ENCODE measurements at places on chromosomes 2 and 18. TPM values are rescaled to one million over a fixed set of nuclear protein-coding genes. Genes with fewer than 3 reads are reported as not detected.
A peak's percentile ranks its signal among the peaks of the same experiment; 100 is the strongest.

GRCh38 chr18:75586130-75586889 is 158.8 kb upstream of the SMIM21 start:
- DNase-seq = no peak
- H3K27ac ChIP-seq = no peak overlapping the region
- H3K4me3 ChIP-seq = no peak overlapping the region
- H3K36me3 ChIP-seq = no peaks in the 10 kb centered on the region
- peaks cover 6% of the 10 kb centered on the region for H3K27me3 ChIP-seq

- DNase-seq = peak; percentile 53
- H3K4me1 ChIP-seq = peaks cover 40% of the 10 kb centered on the region
- peaks cover 10% of the 10 kb centered on the region for H3K27me3 ChIP-seq
- H3K27ac ChIP-seq = peak overlapping the region; percentile 98
These were observed 3.9 kb upstream of the ID2 start for GRCh38 chr2:8677646-8678592.

- H3K27ac ChIP-seq = peak overlapping the region; percentile 78
- DNase-seq = peak; percentile 7
- H3K4me3 ChIP-seq = peak overlapping the region; percentile 96
- no peaks in the 10 kb centered on the region for H3K36me3 ChIP-seq
These were observed 963 bp downstream of the INPP1 start for GRCh38 chr2:190344276-190344827.

GRCh38 chr2:136328207-136328795 is 210.4 kb upstream of the CXCR4 start:
- no peak overlapping the region for H3K27ac ChIP-seq
- no peak for DNase-seq
- peaks cover 13% of the 10 kb centered on the region for H3K4me1 ChIP-seq
- no peak overlapping the region for H3K4me3 ChIP-seq

GRCh38 chr2:23502096-23502495 is 117.1 kb downstream of the KLHL29 start:
- H3K27me3 ChIP-seq = no peaks in the 10 kb centered on the region
- H3K36me3 ChIP-seq = no peaks in the 10 kb centered on the region
- DNase-seq = no peak
- H3K4me1 ChIP-seq = peaks cover 19% of the 10 kb centered on the region
- H3K27ac ChIP-seq = no peak overlapping the region

GRCh38 chr2:84639751-84640150 is 123.5 kb downstream of the DNAH6 start:
- H3K27me3 ChIP-seq = peaks cover 34% of the 10 kb centered on the region
- no peak for DNase-seq
- H3K36me3 ChIP-seq = 0 out of 2 replicates have a peak, but pooled peaks cover 4% of the 10 kb centered on the region
- no peak overlapping the region for H3K4me3 ChIP-seq
- peaks cover 8% of the 10 kb centered on the region for H3K4me1 ChIP-seq

- peak overlapping the region; percentile 89 for H3K27ac ChIP-seq
- peaks cover 32% of the 10 kb centered on the region for H3K36me3 ChIP-seq
- peak overlapping the region; percentile 57 for H3K4me3 ChIP-seq
- DNase-seq = no peak
These were observed 52.2 kb downstream of the CDK15 start for GRCh38 chr2:201858281-201859184.

DNA sequence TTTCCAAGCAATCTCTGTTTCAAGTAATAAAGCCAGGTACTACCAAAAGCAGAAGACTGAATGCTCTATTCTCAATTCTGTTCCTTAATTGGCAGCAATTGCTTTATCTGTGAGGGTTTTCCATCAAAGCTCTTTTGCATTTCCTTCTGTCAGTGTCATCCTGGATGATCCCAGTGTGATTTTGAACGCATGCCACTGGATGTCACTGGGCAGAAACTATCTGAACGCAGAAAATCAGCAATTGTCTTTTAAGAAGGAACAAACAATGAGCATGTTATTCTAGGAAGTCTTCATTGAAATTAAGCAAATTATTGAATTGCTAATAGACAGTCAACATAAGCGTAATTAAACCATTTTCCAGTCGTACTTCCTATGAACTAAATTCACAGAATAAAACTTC is 259.0 kb upstream of the REG3G start:
- no peaks in the 10 kb centered on the region for H3K4me1 ChIP-seq
- H3K4me3 ChIP-seq = no peak overlapping the region
- DNase-seq = no peak
- peaks cover 16% of the 10 kb centered on the region for H3K36me3 ChIP-seq

GRCh38 chr2:8558096-8558495 is 123.8 kb upstream of the ID2 start:
- H3K4me1 ChIP-seq = no peaks in the 10 kb centered on the region
- H3K36me3 ChIP-seq = no peaks in the 10 kb centered on the region
- DNase-seq = no peak
- H3K4me3 ChIP-seq = no peak overlapping the region
- H3K27me3 ChIP-seq = peaks cover 2% of the 10 kb centered on the region

DNA sequence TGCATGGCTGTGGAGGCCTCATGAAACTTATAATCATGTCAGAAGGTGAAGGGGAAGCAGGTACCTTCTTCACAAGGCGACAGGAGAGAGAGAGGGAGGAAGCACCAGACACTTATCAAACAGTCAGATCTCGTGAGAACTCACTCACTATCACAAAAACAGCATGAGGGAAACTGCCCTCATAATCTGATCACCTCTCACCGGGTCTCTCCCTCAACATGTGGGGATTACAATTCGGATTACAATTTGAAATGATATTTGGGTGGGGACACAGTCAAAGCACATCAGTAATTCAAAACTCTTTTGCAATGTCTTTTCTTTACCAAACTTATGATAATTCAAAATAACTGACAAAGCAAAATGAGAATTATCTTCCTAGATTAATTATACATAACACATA is 8.5 kb upstream of the CCDC68 start:
- no peak for DNase-seq
- H3K4me3 ChIP-seq = 0 out of 2 replicates have a peak overlapping the region, but pooled peaks have one; percentile 30
- H3K36me3 ChIP-seq = no peaks in the 10 kb centered on the region
- H3K4me1 ChIP-seq = peaks cover 22% of the 10 kb centered on the region
- peaks cover 2% of the 10 kb centered on the region for H3K27me3 ChIP-seq

GRCh38 chr2:169119123-169119760 is 49.9 kb downstream of the DHRS9 start:
- H3K27ac ChIP-seq = no peak overlapping the region
- no peaks in the 10 kb centered on the region for H3K36me3 ChIP-seq
- H3K4me3 ChIP-seq = no peak overlapping the region
- H3K27me3 ChIP-seq = peaks cover 1% of the 10 kb centered on the region
- DNase-seq = no peak

DNA sequence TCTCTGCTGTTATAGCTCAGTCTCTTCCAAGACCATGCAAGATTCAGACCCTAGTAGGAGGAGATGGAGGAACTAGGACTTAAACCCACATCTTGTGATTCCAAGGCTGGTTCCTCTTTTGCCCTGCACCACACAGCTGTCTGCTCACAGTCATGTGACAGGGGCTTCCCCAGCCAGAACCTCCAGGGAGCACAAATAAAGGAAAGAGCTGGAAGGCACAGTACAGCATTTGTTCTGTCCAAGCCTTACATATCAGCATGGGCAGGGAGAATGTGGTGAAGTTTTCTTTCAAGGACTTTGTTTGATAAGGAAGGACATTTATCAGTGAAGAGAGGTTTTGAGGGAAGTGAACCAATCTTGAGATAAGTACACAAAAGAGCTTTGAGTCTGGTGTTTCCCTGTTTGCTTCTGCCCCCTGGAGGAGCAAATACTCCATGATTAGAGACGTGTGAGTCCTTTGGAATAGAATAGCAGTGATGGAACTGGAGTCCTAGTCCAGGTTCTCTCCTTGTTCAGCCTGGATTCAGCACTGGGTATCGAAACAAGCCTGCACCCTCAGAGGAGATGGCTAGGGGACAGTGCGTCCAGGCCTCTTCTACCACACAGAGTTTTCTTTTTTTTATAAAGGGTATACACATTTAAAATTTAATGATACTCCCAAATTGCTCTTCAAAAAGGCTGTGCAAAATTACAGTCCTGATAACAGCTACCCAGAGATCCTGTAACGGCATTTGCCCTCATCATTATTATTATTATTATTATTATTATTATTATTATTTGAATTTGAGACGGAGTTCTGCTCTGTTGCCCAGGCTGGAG is 24.6 kb upstream of the CASP10 start:
- H3K4me3 ChIP-seq = peak overlapping the region; percentile 11
- peaks cover 3% of the 10 kb centered on the region for H3K27me3 ChIP-seq
- peaks cover 24% of the 10 kb centered on the region for H3K4me1 ChIP-seq
- H3K36me3 ChIP-seq = peaks cover 49% of the 10 kb centered on the region
- DNase-seq = peak; percentile 73

DNA sequence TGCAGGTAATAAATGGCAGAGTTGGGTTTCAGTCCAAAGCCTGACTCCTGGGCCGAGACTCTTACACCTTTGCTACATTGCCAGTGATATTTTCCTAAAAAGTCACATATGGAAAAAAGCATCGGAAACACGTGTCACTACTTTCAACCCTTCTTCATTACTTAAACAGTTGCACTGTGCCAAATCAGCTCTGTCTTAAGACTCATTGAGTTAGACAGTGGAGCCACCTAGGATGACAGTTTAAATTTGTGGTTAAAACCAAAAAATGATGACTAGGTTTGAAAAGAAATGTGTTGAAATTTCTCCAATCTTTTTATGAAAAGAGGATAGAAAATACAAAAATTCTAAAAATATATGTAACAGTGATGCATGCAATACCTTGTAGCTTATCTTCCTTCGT is 97.5 kb downstream of the TMEM247 start:
- peaks cover 18% of the 10 kb centered on the region for H3K4me1 ChIP-seq
- no peak overlapping the region for H3K27ac ChIP-seq
- no peak overlapping the region for H3K4me3 ChIP-seq
- peaks cover 1% of the 10 kb centered on the region for H3K27me3 ChIP-seq
- peaks cover 34% of the 10 kb centered on the region for H3K36me3 ChIP-seq

DNA sequence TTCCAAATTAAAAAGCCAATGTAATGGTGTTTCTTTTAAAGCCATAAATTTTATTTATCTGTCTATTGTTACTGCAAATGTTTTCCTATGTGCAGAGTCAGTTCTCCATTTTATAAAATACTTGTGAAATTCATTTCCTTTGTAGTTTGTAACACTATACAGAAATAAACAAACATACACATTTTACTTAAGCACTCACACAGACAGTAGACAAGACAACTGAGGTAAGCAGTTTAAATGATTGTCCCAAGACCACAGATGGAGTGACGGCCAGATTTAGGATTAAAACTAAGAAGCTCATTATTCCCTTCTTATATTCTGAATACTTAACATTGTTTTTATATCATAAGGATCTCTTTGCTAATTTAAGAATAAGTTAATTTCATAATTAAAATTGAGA is 100.9 kb downstream of the BAZ2B start:
- DNase-seq = no peak
- peaks cover 17% of the 10 kb centered on the region for H3K4me1 ChIP-seq
- peaks cover 2% of the 10 kb centered on the region for H3K27me3 ChIP-seq
- 0 out of 2 replicates have a peak overlapping the region, but pooled peaks have one; percentile 35 for H3K27ac ChIP-seq

DNA sequence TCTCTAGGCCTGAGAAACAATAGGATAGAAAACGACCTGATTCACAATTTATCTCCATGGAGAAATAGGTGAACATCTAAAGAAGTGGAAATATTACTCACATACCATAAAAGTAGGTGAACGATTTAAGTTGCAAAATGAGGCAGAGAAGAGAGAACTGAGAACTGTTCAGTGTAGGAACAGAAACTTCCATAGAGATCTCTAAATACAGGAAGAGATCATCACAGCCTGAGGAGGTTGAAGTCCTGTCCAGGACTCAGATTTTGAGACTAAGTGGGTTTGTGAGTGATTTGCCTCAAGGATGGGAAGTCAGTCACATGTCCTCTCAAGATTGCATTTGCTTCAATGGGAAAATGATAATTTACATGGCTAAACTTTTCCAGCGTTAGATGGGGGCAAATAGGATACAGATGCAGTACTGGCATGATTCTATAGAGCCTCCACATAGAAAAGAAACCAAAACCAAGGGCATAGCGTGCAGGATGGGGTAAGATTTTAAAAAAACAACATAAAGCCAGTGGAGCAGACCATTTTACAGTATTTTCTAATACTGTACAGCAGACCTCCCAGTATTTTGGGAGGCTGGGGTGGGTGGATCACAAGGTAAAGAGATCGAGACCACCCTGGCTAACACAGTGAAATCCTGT is 68.8 kb downstream of the MEP1B start:
- no peak for DNase-seq
- H3K4me3 ChIP-seq = no peak overlapping the region
- no peaks in the 10 kb centered on the region for H3K36me3 ChIP-seq
- H3K4me1 ChIP-seq = no peaks in the 10 kb centered on the region

DNA sequence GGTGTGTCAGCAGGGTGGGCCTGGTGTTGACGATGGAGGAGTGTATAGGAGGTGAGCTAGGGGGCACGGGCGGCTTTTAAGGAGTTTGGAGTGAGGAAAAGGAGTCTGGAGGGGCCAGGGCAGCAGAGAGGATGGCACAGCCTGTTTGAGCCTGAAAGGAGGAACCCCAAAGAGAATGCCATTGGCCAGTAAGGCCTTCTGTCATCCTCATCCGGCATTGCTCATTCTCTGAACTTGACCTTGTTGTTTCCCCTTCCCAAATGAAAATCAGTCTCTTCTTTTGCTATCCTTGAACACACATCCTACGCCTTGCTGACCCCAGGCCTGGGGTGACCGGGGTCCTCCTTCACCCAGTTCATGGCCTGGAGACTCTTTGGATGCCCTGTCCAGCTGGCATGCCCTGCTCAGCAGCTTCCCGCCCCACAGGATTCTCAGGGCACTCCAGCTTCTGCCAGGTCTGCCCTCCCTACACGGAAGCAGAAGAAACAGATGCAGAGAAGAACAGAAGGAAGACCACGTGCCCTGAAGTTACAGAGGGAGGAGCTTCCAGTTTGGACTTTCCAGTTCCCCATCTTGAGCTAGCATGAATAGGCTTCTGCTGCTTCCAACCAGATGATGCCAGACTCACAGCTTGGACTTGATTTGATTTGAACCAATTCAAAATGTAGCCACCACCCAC is 20.5 kb upstream of the KIF3C start:
- no peaks in the 10 kb centered on the region for H3K36me3 ChIP-seq
- H3K27ac ChIP-seq = no peak overlapping the region
- peaks cover 37% of the 10 kb centered on the region for H3K4me1 ChIP-seq
- peaks cover 3% of the 10 kb centered on the region for H3K27me3 ChIP-seq
- H3K4me3 ChIP-seq = no peak overlapping the region

GRCh38 chr2:20042531-20042930 is 8.9 kb downstream of the LAPTM4A start:
- peak overlapping the region; percentile 11 for H3K27ac ChIP-seq
- no peak for DNase-seq

GRCh38 chr18:63155169-63155852 is 164.3 kb downstream of the BCL2 start:
- no peak overlapping the region for H3K4me3 ChIP-seq
- peaks cover 39% of the 10 kb centered on the region for H3K27me3 ChIP-seq
- no peaks in the 10 kb centered on the region for H3K36me3 ChIP-seq
- H3K4me1 ChIP-seq = no peaks in the 10 kb centered on the region
- no peak for DNase-seq

The ZAP70 gene
- not detected for total RNA-seq

The MTCL1 gene
- 56.6 TPM for total RNA-seq

The NTSR2 gene
- not detected for total RNA-seq

The GTF2A1L gene
- total RNA-seq = not detected

The EVX2 gene
- not detected for total RNA-seq

The SLC1A4 gene
- total RNA-seq = 9.1 TPM

The SERPINB3 gene
- total RNA-seq = not detected

The PDE11A gene
- 4.1 TPM for total RNA-seq

The DAW1 gene
- 0.17 TPM for total RNA-seq

The LDAH gene
- total RNA-seq = 20.7 TPM
